ENCODE measurements at places on chromosomes 6 and 20.
A peak's percentile ranks its signal among the peaks of the same experiment; 100 is the strongest.

- peak; percentile 97 for DNase-seq
Observed at GRCh38 chr6:83067448-83068439, at the start of gene DOP1A. Gene DOP1A, plus strand, starts transcription at chr6:83067671. Its CDS starts 29,307 bp downstream, at chr6:83096978.

GRCh38 chr6:96391776-96392360 lies 129.7 kb upstream of the UFL1 start:
- peak; percentile 4 for DNase-seq

DNA sequence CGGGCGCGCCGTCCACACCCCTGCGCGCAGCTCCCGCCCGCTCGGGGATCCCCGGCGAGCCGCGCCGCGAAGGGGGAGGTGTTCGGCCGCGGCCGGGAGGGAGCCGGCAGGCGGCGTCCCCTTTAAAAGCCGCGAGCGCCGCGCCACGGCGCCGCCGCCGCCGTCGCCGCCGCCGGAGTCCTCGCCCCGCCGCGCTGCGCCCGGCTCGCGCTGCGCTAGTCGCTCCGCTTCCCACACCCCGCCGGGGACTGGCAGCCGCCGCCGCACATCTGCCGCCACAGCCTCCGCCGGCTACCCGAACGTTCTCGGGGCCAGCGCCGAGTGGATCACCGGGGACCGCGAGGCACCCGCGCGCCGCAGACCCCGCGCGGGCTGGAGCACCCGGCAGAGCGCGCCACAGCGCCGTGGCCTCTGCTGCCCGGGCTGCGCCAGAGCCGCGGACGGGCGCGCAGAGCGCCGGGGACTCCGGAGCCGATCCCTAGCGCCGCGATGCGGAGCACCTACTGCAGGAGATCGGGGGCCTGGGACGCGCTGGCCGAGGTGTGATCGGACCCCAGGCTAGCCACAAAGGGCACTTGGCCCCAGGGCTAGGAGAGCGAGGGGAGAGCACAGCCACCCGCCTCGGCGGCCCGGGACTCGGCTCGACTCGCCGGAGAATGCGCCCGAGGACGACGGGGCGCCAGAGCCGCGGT lies at the start of gene BMP2:
TSS of gene BMP2 (plus strand) at position 151 of the 692 bp plus-strand sequence. CDS start 2,441 bp downstream, outside the sequence.
- DNase-seq = no peak

GRCh38 chr6:158879180-158879579 lies 60.0 kb upstream of the EZR start:
- peak; percentile 57 for DNase-seq

DNA sequence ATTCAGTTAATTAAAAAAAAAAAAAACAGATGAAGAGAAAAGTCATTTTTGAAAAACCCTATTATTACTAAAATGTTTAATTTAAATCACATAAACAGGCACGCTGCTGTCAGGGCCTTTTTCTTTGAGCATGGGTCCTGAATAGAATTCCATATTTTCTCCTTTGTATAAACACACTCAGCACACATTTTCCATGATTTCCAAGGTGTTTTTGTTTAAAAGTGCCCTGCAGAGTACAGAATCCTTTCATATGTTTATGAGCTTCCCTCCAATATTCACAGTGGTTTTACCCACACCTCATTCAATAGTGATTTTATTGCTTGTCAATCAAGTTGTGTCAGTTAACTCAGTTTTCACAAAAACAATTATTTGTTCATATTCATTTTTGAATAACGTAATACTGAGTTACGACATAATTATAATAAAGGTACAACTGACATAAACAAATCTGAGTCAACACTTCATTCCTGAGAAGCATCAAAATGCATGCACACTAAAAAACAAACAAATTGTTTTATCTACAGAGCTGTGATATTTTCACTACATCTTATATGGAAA lies 15.2 kb downstream of the SLC35B3 start:
- no peak for DNase-seq

GRCh38 chr20:24468401-24469115 lies 871 bp upstream of the SYNDIG1 start:
- no peak for DNase-seq

DNA sequence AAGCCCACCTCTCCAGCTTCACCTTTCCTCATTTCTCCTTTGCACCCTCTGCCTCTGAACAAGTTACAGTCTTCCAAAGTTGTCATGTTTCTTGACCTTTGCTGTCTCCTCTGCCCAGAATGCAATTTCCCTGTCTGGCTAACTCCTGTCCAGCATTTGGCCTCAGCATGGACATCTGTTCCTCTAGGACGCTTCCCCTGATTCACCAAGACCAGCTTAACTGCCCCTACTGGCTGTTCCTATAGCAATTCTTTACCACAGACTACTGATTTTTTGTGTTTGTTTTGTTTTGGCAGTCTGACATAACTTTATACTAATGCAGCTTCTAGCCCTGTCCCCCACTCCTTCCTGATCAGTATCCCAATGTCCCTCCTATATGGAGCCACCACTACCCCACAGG lies 13.4 kb downstream of the GNL1 start:
- no peak for DNase-seq

- no peak for DNase-seq
Observed at GRCh38 chr20:50286174-50286511, 95.5 kb downstream of the CEBPB start.

GRCh38 chr6:146335336-146335735 lies 208.3 kb upstream of the RAB32 start:
- no peak for DNase-seq

- no peak for DNase-seq
Observed at GRCh38 chr6:7249946-7250643, 62.9 kb downstream of the SSR1 start.

Data from stimulated activated CD4-positive, alpha-beta T cell treated with anti-CD3 and anti-CD28 coated beads, Interleukin-2, amount 100 ng/mL, for 48 hours (primary cell).